ENCODE measurements at places on chromosomes 11 and 22.

DNA sequence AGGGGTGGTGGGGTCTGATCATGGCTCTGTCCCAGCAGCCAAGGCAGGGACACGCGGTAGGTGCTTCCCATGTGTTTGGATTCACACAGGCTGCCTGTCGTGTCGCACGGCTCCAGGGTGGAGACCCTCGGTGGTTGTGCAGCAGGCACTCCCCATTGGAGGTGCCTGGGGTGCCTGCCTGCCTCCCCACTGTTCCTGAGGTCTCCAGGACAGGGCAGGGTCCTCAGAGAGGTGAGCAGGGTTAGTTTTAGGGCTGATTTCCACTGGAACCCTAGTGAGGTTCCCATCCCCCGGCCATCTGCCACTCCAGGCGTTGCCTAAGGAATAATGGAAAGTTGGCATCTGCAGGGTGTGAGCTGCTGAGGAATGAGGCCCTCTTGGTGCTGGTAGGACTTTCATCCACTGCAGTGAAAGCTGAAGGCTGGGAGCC lies 32.3 kb downstream of the OSBPL5 start:
- no peak for DNase-seq

DNA sequence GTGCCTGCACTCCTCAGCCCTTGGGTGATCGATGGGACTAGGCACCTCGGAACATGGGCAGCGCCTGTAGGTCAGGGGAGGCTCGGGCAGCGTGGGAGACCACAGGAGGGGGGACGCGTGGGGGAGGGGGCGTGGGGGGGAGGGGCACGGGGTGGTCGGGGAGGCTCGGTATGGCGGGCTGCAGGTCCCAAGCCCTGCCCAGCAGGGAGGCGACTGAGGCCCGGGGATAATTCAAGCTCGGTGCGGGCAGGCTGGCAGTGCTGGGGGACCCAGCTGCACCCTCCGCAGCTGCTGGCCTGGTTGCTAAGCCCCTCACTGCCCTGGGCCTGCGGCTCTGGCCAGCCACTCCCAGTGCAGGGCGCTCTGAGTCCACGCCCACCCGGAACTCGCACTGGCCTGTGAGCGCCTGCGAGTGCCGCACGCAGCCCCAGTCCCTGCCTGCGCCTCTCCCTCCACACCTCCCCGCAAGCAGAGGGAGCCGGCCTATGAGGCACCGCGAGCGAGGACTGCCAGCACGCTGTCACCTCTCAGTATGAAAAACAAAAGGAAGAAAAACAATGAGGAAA lies 1698.3 kb upstream of the RAG2 start:
- DNase-seq, result no peak

DNA sequence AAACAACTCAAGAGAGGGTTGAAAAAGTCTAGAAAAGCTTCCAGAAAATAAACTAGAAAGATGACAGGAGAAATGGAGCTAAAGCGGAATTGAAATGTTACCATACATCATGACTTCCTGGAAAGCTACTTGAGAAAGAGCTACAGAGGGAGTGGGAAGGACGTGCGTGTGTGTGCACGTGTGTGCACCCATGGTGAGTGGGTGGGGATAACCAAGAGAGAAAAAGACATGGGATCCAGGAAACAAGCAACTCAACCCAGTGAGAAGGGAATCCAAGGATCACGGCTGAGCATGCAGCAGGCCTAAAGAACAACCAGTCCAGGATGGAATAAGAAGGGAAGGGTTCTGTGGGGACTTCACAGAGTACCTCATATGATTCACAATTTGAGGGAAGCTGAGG lies 21.6 kb downstream of the APOL1 start:
- no peak for DNase-seq

GRCh38 chr11:26227301-26227746 lies 104.6 kb upstream of the ANO3 start:
- DNase-seq, result no peak

DNA sequence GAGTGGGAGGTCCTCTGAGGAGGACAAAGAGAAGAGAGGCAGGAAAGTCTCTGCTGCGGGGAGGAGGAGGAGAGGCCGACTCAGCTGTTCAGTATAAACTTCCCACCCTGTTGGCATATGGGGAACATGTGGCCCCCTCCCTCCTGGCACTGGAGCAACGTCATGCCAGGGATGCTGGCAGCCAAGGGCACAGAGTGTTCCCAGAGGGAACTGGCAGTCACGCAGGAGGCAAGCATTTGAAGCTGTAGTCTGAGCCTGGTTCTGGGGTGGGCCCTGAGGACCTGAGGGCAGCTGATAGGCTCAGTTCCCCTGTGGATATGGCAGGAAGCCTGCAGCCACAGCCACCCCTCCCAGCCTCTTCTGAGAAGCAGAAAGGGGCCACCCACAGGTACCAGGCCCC lies 67.1 kb upstream of the TSPAN18 start:
- DNase-seq, result no peak

DNA sequence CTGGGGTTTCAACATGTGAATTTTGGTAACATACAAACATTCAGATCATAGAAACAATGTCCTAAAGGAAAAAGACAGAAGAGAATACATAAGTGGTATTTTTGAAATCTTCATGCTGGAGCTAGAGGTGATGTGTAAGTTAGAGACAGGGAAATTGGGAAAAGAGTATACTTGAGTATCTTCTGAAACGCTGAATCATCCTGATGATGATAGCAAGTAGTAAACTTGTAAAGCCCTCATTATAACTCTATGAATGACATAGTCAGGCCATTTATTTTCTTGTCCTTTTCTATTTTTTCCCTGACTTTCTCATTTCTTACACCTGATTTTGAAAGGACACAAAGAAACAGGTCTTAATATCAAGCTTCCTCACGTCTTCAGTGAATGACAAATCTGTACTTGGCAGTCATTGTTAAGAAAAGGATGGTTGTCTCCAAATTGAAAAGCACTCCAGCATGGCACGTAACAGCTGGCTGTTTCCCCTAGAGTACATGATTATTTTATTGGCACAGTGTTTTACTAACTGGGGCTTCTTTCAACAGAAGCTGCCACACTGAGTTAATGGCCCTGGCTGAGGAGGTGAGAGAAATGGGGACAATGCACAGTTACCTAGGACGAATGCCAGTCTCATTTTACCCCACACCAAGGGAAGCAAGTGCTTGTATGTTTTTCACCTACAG lies 140.7 kb upstream of the CTSC start:
- DNase-seq, result no peak

DNA sequence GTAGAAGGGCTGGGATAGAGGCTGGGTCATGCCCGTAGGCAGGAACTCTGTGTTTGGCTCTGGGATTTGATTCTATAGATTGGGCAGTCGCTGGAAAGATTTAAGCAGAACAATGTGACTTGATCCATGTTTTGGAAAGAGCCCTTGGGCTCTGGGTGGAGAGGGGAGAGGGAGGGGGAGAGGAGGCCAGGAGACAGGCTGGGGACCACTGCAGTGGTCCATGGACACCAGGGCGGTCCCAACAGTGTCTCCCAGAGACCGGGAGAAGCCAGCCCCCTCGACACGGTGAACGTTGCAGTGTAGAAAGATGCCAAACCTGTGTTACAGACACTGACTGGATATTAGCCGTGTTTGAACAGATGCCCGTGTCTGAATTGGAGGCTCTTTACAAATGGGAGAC lies 19.5 kb downstream of the PVALB start:
- no peak for DNase-seq

GRCh38 chr22:42078469-42079318 lies 806 bp upstream of the SMDT1 start:
- DNase-seq, result peak; percentile 8

GRCh38 chr22:47086596-47087248 lies 324.3 kb downstream of the TBC1D22A start:
- DNase-seq, result no peak

GRCh38 chr11:79594834-79595233 lies 154.0 kb upstream of the TENM4 start:
- no peak for DNase-seq

GRCh38 chr11:122617297-122617696 lies 38.2 kb upstream of the UBASH3B start:
- no peak for DNase-seq

DNA sequence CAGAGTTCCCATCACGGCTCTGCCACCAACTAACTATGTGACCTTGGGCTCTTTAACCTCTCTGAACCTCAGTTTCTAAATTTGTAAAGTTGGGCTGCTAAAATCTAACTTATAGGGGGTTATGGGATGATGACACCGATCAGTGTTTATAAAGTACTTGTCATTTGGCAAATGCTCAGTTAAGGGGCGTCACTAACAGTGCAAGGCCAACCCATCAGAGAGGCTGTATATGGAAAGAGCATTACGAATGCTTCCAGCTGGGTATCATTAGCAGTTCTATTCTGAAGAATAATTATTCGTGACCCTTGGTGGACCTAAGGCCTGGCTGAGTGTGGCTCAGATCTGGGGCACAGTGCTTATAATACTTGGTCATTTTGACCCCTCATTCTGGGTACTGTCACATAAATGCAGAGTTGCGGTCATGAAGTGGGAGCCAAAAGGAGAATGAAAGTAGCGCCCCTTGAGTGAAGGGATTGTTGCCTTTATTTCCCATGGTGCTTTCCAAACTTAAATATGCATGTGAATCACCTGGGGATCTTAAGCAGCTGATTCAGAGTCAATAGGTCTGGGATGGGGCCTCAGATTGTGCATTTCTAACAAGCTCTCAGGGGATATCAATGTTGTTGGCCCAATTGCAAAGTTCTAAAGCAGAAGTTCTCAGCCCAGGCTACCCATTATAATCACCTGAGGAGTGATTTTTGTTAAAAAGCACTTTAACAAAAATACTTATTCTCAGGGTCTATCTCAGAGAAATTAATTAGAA lies 115.8 kb downstream of the CSNK2A3 start:
- DNase-seq, result no peak

- DNase-seq, result no peak
These were observed 82.5 kb downstream of the ZBTB16 start for GRCh38 chr11:114141863-114142580.

- peak; percentile 46 for DNase-seq
These were observed 125.2 kb downstream of the ST3GAL4 start for GRCh38 chr11:126480410-126481302.

DNA sequence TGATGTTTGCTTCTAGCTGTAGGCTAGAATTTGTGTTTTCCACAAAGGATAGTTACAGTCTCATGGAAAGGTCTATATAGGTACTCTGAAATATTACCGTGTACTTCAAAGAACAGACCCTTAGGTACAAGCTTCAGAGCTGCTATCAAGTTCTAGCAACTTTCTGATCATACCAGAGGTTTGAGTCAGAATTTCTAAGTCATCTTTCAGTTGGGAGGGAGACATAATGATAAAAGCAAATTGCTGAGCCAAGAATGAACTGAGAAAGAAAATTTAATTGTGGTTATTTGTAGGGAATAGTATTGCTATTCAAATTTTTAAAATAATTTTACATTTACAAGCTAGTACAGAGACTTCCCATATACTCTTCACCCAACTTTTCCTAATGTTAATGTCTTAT lies 19.9 kb upstream of the ME3 start:
- DNase-seq, result no peak

DNA sequence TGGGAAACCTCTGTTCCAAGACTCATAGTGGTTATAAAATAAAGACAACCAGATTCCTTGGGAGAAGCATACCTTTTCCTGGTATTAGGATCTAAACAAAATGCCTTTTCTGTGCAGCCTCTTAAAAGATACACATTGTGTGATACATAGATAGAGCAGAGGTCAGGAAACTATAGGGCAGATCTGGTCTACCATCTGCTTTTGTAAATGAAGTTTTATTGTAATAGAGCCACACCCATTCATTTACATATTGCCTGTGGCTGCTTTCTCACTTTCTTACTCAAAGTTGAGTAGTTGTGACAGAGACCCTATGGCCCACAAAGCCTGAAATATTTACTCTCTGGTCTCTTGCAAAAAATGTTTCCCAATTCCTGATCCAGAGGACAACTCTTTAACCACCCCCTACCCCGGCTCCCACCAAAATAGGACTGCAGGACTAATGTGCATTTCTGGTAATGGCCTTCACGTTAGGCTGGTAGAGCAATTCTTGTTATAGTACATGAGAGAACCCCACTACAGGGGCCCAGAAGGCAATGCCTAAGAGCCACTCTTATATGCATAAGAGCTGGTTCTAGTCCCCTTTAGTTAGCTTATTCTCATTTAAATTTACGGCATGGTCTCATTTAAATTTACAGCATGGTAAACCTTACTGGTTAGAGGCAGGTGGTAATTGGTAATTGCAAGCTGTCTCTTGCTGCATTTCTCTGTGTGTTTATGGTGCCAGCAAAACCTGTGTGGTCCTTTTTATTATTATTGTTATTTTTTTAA lies 76.8 kb upstream of the YWHAH start:
- no peak for DNase-seq

DNA sequence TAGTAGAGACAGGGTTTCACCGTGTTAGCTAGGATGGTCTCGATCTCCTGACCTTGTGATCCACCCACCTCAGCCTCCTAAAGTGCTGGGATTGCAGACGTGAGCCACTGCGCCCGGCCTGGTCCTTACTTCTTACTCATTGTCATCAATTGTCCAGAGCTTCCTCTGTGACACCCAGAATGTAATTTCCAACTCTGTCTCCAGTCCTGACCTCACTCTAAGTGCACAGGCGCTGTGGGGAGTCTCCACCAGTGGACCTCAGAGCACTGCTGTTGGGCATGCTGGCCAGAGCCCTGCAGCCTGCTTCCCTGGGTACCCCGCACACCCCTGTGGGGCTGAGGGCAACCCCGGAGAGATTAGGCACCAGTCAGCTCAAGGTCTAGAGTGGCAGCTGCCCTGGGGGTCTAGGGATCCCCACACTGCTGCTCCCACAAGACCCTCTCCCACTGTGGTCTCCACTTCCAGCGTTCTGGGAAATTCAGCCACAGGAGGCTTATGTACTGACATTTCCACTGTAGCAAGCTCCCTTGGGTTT lies 1140.3 kb downstream of the TBC1D22A start:
- no peak for DNase-seq

DNA sequence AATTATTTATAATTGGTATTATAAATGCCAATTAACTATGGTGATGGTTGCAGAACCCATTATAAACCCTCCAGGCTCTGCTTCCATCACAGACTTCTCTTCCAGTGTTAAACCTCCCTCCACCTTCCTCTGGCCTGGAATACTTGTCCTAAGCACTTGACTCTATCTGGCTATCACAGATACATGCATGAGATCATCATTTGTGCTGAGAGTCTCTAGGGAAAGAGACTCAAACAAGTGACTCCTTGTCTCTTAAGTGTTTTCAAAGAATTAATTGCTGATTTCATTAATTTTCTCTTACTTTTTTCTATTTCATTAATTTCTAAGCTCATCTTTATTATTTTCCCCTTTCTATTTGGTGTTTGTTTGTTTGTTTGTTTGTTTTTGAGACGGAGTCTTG lies 29.1 kb downstream of the RTL6 start:
- no peak for DNase-seq
